ENCODE measurements at places on chromosomes 5 and 9. TPM values are rescaled to one million over a fixed set of nuclear protein-coding genes. Genes with fewer than 3 reads are reported as not detected.

The GPR21 gene
- polyA plus RNA-seq, result not detected

The WNT8A gene
- not detected for polyA plus RNA-seq

The SCAI gene
- 5.0 TPM for polyA plus RNA-seq

The NR2F1 gene
- polyA plus RNA-seq, result 15.2 TPM

The C5orf52 gene
- polyA plus RNA-seq, result 0.09 TPM
